ENCODE measurements at places on chromosomes 1 and 21. TPM values are rescaled to one million over a fixed set of nuclear protein-coding genes. Genes with fewer than 3 reads are reported as not detected.

Gene LCE1E
- not detected for total RNA-seq

DNA sequence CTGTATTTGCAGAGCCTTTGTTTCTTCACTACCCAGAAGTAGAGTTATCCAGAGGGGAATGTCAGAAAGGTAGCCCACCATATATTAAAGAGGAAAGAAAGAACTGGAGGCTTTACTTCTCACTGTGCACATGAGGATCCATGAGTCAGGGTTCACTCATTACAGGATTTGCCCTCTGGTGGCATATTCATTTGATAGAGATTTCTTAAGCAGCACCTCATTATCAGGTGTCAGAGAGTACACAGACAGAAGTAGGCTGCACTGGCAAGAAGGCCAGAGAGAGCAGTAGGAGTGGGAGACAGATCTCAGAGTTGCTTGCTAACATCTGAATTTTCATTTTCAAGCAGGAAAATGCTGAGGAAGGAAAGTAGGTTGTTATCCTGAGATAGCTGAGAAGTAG is 123.8 kb downstream of the PIK3R3 start:
- ATAC-seq, result no peak

Gene APOBEC4
- total RNA-seq, result not detected

GRCh38 chr1:221549815-221550214 is 192.1 kb downstream of the DUSP10 start:
- no peak for ATAC-seq

GRCh38 chr1:44038876-44039657 is 7.8 kb upstream of the SLC6A9 start:
- ATAC-seq, result no peak

- no peak for ATAC-seq
These were observed 7.5 kb upstream of the G0S2 start for GRCh38 chr1:209667708-209668107.

DNA sequence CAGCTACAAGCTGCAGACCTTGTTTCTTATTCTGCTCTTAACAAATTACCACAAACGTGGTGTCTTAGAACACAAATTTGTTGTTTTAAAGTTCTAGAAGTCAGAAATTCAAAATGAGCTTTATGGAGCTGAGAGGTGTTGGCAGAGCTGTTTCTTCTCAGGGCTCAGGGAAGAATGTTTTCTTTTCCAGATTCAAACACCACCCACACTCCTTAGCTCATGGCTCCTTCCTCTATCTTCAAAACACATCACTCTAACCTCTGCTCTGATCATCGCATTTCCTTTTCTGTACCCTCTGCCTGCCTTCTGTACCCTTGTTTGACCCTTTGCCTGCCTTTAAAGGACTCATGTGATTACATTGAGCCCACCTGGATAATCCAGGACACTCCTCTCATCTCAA is 26.9 kb upstream of the ITLN1 start:
- no peak for ATAC-seq

DNA sequence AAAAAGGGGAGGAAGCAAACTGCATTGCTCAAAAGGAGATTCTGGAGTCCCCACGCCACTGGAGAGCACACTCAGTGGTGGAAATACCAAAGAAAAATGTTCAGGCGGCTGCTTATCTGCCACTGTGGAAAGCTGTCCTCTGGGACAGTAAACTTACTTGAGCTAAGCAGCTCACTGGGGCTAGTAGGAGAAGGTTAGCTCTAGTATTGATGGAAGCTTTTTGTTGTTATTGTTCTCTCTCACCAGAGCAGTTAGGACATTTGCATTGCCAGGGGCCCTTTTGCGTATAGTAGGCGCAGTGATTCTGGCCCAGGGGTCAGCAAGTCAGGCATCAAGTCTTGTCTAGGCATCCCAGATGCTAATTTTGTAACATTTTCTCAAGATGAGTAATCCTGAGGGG is 15.6 kb downstream of the BACE2 start:
- ATAC-seq, result no peak

DNA sequence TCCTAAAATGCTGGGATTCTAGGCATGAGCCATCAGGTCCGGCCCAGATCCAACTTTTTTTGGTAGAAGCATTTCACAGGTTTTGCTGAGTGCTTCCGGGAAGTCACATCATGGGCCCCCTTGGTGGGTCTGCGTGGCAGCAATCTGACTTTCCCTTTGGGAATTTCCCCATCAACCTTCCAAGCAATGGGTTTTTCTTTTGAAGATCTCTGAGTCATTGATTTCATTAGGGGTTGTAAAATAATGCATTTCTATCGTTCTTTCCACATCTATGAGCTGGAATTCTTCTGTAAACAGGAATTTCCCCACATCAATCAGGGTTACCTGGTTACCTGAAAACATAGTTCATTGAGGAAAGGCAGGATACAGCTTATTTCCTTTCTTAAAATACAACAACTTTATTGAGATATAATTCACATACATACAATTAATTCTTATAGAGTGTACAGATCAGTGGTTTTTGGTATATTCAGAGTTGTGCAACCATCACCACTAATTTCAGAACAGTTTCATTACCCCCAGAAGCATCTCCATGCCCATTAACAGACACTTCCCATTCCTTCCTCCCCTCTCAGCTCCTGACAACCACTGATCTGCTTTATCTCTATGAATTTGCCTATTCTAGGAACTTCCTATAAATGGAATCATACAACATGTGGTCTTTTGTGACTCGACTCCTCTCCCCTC is 9.9 kb upstream of the ZBTB17 start:
- ATAC-seq, result no peak

DNA sequence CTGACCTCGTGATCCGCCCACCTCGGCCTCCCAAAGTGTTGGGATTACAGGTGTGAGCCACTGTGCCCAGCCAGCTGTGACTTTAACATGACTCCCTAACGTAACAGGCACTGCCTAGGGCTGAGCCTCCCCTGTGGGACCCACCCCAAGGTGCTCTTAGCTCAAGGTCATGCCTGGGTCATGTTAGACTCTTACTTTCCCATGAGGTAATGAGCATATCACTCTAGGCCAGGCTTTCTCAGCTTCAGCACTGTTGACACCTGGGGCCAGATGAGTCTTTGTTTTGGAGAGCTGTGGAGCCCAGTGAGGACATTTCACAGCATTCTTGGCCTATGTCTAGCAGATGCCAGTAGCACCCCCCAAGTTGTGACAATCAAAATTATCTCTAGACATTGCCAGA is 4.5 kb downstream of the NECAP2 start:
- no peak for ATAC-seq

Gene MYBPH
- not detected for total RNA-seq

DNA sequence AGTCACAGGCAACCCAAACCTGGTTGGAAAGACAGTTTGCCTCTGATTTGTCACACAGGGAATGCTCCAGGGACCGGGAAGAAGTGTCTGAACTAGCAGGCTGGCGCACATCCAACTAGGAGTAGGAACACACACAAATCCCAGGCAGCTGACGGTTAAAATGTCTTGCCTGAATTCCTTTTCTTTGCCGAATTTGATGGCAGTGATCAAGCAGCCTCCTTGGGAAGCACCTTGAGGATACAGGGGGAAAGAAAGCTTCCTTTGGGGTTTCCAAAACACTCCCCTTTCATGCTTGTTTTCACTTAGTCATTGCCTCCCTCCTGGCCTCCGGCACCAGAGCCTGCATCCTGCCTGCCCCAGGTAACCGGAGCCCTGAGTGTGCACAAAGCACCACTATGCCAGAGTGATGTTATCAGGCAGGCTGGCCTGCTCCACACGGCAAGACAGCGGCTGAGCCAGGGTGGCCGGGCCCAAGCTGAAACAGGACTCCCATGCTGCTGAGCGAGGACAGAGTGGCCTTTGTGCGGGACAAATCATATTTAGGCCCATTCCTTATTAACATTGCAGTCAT is 193.8 kb downstream of the LMX1A start:
- ATAC-seq, result no peak

All from gastroesophageal sphincter (tissue), 4 donors.